Progenitor cell of endocrine pancreas (in vitro differentiated cells): ENCODE measurements at places on chromosomes 1 and 21.
A peak's percentile ranks its signal among the peaks of the same experiment; 100 is the strongest.

DNA sequence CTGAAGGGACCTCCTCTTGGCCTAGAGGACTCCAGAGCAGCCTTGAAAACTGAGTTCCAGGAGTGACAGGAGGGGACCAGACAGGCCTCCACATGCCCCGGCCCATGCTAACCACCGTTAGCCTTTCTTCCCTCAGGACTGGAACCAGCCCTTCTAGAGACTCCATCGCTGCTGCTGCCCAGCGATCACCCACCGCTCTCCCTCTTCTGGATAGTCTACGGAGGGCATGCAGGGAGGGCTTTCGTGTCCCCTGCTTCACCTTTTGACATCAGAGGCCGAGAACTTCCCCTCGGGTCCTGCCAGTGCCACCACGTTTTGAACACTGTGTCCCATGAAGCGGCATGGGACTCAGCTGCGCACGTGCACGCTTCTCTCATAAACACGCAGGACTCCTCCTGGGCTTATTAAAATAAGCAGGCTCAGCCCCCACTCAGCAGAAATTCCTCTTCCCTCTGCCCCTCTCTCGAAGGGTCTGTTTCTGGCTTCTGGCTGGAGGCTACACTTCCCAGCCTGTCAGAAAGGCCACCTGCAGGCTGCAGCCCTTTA, 26.6 kb downstream of the NPHP4 start:
- peaks cover 5% of the 10 kb centered on the region for H3K4me1 ChIP-seq
- no peak overlapping the region for H3K4me3 ChIP-seq
- peaks cover 7% of the 10 kb centered on the region for H3K27me3 ChIP-seq
- peaks cover 22% of the 10 kb centered on the region for H3K36me3 ChIP-seq

- H3K27ac ChIP-seq = peak overlapping the region; percentile 35
- H3K4me1 ChIP-seq = peaks cover 37% of the 10 kb centered on the region
- no peak overlapping the region for H3K4me3 ChIP-seq
Observed at GRCh38 chr1:153647346-153647714, 11.2 kb upstream of the SNAPIN start.

DNA sequence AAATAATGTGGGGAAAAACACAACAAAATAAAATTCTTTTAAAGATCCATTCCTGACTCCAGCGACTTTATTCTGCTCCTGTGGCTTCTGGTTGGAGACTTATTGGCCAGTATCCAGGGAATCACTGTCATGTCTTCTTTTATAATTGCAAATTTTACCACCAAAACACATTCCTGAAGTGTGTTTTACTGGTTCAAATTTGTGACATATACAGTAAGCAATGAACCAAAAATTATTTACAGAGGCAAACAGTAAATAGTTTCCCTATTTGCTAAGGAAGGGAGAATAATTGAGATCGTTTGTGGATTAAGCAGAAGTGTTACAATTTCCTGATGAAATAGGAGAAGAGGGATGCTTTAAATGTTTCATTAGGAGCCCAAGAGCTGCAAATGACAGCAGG, 118.7 kb downstream of the ZNF281 start:
- no peaks in the 10 kb centered on the region for H3K27me3 ChIP-seq
- H3K4me1 ChIP-seq = peaks cover 12% of the 10 kb centered on the region
- no peak overlapping the region for H3K27ac ChIP-seq

GRCh38 chr1:221992427-221992826, 250.5 kb upstream of the DUSP10 start:
- H3K4me3 ChIP-seq = no peak overlapping the region
- no peaks in the 10 kb centered on the region for H3K27me3 ChIP-seq
- H3K4me1 ChIP-seq = no peaks in the 10 kb centered on the region
- no peaks in the 10 kb centered on the region for H3K36me3 ChIP-seq
- H3K27ac ChIP-seq = no peak overlapping the region

- H3K4me3 ChIP-seq = no peak overlapping the region
- peaks cover 5% of the 10 kb centered on the region for H3K36me3 ChIP-seq
- DNase-seq = no peak
- peaks cover 3% of the 10 kb centered on the region for H3K4me1 ChIP-seq
Observed at GRCh38 chr1:17680308-17680707, 74.8 kb upstream of the ACTL8 start.

- peaks cover 46% of the 10 kb centered on the region for H3K27me3 ChIP-seq
- H3K27ac ChIP-seq = no peak overlapping the region
- no peak overlapping the region for H3K4me3 ChIP-seq
- H3K4me1 ChIP-seq = peaks cover 4% of the 10 kb centered on the region
Observed at GRCh38 chr1:114090738-114091505, 62.7 kb downstream of the SYT6 start.

DNA sequence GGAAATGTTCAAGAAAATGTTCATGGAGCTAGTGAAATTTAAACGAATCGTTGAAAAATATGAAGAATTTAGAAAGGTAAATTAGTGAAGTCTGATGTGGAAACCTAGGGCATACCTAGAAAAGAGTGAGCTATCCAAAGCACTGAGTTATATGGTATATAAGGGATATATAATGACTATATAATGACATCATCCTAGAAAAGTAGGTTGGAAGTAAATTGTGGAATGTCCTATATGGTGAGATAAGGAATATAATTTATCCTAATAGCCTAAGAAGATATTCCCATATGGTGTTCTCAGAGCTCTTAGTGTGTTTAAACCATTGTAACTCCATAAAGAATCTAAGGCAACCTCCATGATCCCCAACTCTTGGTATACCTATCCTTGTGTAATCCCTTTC, 876.4 kb upstream of the ADGRL2 start:
- no peaks in the 10 kb centered on the region for H3K27me3 ChIP-seq
- no peaks in the 10 kb centered on the region for H3K36me3 ChIP-seq
- no peaks in the 10 kb centered on the region for H3K4me1 ChIP-seq
- H3K4me3 ChIP-seq = no peak overlapping the region
- no peak overlapping the region for H3K27ac ChIP-seq
- DNase-seq = no peak

DNA sequence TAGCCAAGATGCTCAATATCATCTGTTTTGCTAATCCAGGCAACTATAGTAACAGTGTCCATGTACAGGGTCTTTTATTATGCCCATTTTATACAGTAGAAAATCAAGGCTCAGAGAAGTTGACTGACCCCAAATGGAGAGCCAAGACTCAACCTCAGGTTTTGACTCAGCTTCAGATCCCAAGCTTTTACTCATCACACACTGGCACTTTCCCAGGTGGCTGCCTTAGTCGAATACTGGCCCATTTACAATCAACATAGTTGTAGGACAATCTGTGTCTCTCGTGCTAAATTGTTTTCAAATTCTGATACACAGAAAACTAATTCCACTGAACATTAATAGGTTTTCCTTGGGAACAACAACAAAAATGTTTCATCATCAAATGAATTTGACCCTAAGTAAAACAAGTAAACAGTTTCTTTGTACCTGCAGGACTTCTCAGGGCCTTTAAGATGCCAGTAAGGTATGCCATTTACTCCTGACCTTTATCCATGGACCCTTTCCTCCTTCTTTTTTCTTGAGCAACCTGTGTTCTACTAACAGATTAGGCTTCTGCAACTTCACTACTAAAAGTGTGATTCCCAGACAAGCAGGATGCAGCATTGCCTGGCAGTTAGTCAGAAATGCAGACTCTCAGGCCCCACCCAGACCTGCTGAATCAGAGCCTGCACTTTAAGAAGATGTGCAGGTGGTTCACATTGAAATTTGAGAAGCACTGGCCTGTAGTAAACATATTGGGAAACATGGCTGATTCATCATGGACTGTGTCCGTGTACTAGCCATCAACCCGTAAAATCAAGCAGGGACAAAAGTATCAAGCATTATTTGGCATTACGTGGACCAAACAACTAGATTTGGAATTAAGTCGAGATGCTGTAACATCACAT, 128.8 kb downstream of the RRAGC start:
- H3K4me1 ChIP-seq = peaks cover 15% of the 10 kb centered on the region
- H3K27me3 ChIP-seq = peaks cover 70% of the 10 kb centered on the region
- DNase-seq = no peak
- H3K36me3 ChIP-seq = no peaks in the 10 kb centered on the region

- no peak overlapping the region for H3K27ac ChIP-seq
- peaks cover 96% of the 10 kb centered on the region for H3K27me3 ChIP-seq
- H3K4me1 ChIP-seq = peaks cover 4% of the 10 kb centered on the region
- no peaks in the 10 kb centered on the region for H3K36me3 ChIP-seq
- no peak overlapping the region for H3K4me3 ChIP-seq
- DNase-seq = no peak
Observed at GRCh38 chr1:119007339-119007669, 19.2 kb upstream of the TBX15 start.
